ENCODE measurements at places on chromosomes 11 and 22.
A peak's percentile ranks its signal among the peaks of the same experiment; 100 is the strongest.

- no peak for DNase-seq
Measured at GRCh38 chr11:117715801-117716200, 81.2 kb downstream of the DSCAML1 start.

DNA sequence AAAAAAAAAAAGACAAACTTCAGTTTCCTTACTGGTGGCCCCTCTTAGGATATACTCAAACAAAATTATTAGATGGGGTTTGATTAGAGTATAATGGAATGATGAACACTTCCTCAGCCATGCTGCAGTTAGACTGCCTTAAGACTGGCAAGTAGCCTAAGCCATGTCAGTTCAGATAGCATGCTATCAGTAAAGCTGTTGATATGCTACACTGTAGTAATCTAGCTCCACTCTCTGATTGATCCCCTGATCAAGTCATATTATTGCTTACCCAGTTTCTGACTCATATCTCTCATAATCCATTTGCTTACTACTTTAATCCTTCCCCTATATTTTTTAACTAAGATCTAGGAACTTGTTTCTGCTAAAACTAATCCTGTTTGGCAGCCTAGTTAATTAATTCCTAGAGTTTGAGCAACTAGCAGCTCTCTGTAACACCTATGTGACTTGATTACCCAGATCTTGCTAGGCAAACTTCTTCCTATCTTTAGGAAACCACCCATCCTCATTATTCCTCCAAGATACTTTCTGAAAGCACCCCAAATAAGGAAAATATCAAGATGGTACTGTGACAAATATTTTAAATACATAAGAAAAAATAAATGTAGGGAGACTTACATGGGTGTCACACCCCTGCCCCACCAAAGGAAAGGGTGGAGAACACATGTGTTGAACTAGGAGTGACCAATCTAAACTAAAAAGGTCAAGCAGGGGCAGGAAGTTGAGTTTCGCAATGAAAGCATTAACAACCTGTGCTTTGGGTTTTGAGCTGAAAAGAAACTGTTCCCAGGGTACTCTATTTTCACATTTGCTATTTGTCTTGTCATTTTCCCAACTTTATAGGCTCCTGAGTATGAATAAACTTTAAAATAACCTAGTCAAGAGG lies 43.2 kb downstream of the PIK3C2A start:
- DNase-seq = no peak

- DNase-seq = no peak
Measured at GRCh38 chr11:41116970-41117369, 342.5 kb downstream of the LRRC4C start.

GRCh38 chr11:98090861-98091505 lies 929.8 kb upstream of the CNTN5 start:
- DNase-seq = no peak

DNA sequence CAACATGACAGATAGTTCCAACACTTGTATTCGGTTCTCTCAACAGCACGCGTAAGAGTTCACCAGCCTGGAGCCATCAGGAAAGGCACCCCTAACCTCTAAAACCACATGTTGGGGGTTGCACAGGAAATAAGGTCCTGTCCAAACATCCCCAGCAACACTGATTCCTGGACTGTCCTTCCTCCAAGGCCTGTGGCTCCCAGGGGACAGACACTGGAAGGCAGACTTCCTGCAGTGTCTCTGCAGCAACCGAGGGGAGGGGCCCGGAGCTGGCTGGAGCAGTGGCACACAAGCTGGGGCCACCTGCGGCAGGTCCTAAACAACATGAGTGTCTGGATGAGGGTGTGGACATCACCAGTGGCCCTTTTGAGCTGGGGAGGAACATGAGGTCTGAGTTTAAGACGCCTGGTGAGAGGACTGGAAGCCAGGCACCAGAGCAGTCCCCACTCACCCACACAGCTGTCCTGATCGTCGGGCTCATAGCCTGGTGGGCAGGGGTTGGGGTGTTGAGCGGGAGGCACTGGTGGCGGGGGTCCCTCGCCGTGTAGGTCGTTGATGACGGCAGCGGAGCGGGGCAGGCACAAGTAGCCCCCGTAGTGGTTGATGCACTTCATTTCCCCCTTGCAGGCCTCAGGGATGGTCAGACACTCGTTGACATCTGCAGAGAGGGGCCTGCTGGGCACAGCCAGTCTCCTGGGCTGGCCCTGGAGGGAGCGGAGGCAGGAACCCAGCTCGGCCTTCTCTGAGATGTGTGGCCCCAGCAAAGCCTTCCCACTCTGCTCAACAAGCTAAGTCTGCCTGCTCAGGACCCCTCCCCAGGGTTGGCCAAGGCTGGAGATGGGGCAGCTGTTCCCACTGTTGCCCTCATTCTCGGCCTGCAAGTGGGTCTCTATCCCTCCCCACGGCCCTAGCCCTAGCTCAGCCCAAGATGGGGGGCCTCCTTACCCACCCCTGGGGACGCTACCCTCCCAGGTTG lies 1.6 kb downstream of the EFEMP2 start:
- DNase-seq = no peak

DNA sequence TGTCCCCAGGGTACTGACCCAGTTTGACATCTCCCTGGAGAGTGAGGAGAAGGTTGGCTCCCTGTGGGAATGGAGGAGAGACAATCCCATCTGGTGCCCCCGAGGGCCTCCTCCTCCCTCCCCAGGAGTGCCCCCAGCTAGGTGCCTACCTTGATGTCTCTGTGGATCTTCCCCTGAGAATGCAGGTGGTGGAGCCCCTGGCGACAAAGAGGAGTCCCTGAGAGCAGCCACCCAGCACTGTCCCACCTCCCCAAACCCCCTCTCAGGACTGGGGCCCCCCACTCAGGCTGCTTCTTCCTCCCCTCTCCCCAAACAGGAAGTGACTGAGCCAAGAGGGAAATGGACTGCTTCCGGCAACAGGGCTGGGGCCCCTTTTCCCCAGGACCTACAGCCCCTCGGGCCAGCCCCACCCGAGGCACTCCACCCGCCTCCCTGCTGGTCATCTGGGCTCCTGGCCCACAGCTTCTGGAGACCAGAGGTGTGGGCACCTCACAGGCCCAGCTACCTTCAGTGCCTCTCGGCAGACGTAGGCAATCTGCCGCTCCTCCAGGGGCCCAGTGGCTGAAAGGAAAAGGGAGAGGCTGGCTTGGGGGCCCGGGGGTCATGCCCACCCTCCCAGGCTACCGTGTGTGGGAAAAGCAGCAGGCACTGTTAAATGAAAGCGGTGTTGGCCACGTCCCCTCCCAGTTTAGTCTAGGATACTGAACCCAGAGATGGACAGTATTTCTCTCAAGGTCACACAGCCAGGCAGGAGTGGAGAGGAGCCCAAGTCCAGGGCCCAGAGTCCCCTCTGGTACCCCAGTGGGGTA lies 1.2 kb downstream of the MAP4K2 start:
- no peak for DNase-seq

DNA sequence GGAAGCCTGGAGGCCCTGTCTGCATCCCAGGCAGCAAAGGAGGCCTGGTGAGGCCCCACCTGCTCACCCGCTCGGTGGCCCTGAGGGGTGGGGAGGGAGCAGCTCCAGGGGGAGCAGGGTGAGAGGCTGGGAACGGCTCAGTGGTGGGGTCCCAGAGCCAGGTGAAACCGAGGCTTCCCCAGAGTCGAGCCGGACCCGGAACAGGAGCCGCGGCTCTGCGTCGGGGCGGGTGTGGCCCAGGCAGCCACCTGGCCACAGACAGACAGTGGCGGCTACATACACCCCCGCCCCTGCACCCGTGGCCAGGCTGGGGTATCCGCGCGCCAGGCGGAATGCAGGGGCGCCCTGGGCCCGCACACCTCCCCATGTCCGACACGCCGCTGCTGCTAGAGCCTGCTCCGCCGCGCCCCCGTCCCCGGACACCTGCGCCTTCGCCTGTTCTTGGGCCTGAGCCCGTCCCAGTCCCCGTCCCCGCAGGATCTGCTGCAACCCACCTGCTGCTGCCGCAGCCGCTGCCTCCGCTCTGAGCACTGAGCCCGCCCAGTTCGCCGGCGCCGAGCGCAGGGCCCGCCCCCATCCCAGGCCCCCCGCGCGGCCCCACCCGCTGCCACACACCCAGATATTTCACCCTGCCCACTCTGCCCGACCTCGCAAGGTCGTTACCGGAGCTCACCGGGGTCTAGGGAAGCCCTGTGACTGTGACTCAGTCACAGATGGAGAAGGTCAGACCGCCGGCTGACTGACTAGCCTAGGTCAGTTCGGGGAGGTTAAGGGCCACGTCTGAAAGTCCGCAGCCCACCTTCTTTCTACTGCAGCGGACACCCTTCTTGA lies at the start of gene SLC7A4:
SLC7A4 (minus strand) TSS at position 525 of the 831 bp plus-strand sequence. CDS start 749 bp downstream, outside the sequence.
- no peak for DNase-seq

DNA sequence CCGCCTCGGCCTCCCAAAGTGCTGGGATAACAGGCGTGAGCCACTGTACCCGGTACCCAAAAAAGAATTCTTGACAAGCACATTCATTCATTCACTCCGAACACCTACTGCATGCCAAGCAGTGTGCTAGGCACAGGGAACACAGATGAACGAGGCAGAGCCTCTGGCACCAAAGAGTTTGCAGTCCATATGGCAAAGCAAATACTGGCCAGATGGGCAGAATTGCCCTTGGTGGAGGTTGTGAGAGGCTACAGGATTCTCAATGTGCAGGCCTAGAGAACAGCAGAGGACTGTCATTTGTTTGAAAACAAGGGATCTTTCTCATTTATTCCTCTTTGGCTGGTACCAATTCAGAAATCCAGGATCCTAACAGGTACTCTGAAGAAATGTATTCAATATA lies 27.5 kb upstream of the MTCH2 start:
- DNase-seq = no peak

- no peak for DNase-seq
Measured at GRCh38 chr11:113278481-113278880, 35.9 kb upstream of the TTC12 start.

DNA sequence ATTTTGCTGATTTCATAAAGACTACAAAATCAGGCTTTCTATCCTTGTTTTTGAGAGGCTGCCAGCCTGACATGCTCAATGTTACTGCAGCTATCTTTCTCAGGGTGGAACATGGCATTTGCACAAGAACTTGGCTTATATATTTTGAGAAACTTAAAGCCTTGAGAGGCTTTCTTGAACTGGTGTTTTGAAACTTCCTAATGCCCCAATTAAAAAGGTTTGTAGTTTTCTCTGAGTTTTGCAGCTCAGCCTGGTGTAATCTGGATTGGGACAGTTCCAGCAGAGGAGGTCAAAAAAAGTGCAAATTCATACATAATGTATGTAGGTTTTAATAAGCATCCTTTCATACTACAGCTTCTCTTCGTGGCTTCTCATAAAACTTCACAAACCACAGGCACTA lies 223.4 kb downstream of the FAM76B start:
- DNase-seq = no peak

DNA sequence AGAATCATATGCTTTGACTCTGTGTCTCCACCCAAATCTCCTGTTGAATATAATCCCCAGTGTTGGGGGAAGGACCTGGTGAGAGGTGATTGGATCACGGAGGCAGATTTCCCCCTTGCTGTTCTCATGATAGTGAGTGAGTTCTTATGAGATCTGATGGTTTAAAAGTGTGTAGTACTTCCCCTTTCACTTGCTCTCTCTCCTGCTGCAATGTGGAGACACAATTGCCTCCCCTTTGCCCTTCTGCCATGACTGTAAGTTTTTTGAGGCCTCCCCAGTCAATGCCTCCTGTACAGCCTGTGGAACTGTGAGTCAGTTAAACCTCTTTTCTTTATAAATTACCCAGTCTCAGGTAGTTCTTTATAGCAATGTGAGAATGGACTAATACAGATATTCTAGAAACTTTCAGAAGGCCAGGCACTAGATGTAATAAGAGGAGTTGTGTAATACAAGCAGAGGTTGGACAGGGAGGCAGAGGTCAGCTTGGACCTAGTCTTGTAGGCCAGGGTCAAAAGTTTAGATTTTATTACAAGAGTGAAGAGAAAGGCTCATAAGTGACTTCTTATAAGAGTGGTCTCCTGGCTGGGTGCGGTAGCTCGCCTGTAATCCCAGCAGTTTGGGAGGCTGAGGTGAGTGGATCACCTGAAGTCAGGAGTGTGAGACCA lies 9.3 kb upstream of the SERPING1 start:
- no peak for DNase-seq

GRCh38 chr11:12472401-12473005 lies 95.1 kb downstream of the PARVA start:
- no peak for DNase-seq

DNA sequence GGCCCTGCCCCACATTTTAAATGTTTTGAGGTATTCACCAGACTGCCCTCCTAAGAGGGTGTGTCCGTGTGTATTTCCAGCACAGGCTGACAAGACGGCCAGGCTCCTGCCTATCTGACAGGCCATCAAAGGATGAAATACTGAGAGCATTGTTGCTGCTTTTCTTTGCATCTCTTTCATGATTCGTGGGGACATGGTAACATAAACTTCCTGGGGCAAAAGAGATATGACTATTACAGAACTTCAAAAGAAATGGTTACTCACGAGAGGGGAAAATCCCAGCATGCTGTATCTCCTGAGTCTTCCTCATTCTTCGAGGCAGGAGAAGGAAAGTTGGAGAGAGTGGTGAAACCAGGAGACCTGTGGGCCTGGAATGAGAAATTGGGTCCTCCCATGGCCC lies 10.3 kb upstream of the BIK start:
- DNase-seq = no peak

GRCh38 chr22:41360126-41360525 lies 21.6 kb upstream of the TEF start:
- no peak for DNase-seq

DNA sequence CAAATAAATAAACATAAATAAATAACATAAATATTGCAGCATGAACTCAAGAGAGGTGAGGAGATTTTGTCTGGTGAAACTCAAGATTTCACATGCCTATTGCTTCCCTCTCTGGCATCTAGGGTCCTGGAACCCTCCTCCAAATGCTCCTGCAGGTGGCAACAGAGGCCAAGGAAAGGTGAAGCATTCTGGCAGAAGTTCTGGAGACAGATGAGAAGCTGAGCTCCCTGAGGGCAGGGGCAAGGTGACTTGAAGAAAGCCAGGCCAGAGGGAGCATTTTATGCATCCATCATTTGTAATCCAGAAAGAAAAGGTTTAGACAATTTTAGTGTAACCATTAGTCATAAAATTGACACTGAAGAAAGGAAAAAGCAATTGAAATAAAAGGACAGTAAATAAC lies 64.9 kb downstream of the ENDOD1 start:
- peak; percentile 41 for DNase-seq

GRCh38 chr11:94153320-94153719 lies 24.7 kb downstream of the PANX1 start:
- DNase-seq = no peak

All from activated T-cell treated with anti-CD3 and anti-CD28 coated beads for 4 hours (primary cell).